Stimulated activated CD4-positive, alpha-beta T cell treated with anti-CD3 and anti-CD28 coated beads, Interleukin-2, amount 100 ng/mL, for 4 hours (primary cell): ENCODE measurements at places on chromosomes 2 and 18.

- no peak for DNase-seq
Observed at GRCh38 chr18:75140296-75140695, 68.6 kb downstream of the PTGR3 start.

DNA sequence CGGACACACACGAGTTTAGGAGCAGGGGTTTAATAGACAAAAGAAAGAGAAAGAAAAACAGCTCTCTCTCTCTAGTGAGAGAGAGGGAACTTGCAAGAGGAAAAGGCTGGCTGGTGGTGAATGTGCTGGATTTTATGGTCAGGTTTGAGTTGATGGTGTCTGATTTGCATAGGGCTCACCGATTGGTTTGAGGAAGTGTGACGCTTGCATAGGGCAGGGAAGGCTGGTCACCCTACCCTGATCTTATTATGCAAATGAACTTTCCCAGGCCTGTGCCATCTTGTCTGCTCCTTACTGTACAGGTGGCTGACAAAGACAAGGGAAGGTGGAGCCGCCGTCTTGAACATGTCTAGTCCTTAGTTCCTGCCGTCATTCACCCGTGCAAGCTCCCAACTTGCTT lies 408.9 kb downstream of the RIT2 start:
- DNase-seq: no peak

DNA sequence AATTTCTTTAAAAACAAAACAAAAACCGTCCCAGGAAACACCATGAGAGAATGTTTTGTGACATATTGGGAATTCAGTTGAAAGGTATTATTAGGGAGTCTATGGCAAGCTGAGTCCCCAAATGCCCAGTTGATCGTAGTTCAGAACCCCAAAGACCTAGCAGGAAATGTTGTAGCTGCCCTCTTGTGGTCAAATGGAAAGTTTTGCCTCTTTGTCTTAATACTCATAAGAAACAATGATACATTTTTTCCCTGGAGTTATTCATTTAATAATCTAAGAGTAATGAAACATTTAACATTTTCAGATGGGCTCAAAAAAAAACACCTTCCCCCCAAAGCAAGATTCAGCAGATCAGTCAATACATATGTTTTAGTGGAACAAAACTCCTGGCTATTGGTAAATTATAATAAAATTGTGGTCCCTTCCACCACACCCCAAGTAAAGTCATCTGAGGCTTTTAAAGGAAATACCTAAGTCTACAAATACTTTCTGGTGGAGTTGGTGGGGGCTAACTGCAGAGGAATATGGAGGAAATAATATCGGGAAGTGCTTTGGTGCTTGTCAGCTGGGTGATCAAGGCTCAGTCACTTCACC lies 37.8 kb upstream of the EFEMP1 start:
- DNase-seq: no peak

DNA sequence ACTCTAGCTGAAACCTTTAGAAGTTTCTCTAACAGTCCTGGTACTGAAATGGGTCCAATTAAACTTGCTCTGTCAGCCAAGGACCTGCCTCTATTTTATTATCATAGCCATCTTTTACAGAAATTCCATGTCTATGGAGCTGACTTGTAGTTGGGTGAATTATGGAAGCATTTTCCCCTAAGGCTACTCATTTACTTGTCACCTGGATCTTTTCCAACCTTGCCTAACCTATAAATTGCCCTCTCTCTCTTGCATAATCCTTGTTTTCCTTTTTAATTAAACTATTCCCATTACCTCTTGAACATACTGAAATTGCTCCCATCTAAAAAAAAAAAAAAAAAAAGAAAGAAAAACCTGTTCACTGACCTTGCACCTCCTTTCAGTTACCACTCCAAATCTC lies 74.6 kb upstream of the DOK6 start:
- DNase-seq: no peak

DNA sequence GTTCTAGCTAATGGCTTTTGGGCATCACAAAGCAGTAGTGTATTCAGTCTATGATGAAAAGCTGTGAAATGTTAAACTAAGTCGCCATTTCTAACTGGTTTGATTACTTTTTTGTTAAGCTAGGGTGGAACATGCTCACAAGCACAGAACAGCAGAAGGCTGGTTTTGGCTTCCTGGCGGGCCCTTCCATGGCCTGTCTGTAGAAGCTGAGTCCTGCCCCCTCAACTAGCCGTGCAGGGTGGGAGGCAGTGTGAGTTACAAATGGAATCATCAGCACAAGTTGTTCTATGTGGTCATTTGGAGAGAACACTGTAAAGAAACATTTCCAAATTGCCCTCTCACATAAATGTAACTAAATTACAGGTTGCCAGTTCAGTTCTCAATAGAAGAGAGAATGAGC lies 290.8 kb downstream of the ALPK2 start:
- DNase-seq: no peak

GRCh38 chr2:191758518-191759507 lies 80.9 kb downstream of the NABP1 start:
- peak; percentile 36 for DNase-seq

- no peak for DNase-seq
Observed at GRCh38 chr2:19898592-19899329, 3.0 kb downstream of the TTC32 start.

DNA sequence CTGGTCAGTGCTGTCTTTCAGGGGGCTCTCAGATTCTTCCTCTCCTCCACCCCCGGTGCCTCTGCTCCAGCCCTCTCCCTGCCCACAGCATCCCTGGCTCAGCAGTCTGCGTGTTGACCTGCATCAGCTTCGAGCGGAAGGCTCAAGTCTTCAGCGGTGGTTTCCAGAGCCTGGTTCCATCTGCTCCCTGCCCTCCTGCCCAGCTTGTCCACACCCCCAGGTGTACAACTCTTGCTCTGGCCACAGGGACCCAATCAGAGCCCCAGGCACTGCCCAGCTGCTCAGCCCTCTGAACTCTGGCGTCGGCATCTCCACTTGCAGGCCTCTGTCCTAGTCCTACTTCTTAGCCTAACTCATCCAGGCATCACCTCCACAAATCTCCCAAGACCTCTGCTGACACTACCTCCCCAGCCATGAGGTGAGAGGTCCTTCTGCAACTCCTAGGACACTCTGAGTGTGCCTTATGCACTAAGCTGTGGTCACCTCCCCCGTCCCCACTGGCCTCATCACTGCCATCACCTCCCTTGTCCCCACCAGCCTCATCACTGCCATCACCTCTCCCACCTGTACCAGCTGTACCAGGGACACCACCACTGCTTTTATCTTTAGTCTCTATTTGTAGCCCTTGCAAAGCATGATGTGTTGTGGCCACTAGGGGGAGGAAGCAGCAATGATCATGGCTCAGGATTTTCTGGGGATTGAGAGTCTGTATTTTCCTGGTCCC lies 60.9 kb downstream of the EDAR start:
- DNase-seq: peak; percentile 1
